Kidney epithelial cell (primary cell): ENCODE measurements at places on chromosomes 3 and 15. TPM values are rescaled to one million over a fixed set of nuclear protein-coding genes. Genes with fewer than 3 reads are reported as not detected.

- DNase-seq: no peak
Measured at GRCh38 chr3:121111914-121112612, 204.1 kb downstream of the STXBP5L start.

DNA sequence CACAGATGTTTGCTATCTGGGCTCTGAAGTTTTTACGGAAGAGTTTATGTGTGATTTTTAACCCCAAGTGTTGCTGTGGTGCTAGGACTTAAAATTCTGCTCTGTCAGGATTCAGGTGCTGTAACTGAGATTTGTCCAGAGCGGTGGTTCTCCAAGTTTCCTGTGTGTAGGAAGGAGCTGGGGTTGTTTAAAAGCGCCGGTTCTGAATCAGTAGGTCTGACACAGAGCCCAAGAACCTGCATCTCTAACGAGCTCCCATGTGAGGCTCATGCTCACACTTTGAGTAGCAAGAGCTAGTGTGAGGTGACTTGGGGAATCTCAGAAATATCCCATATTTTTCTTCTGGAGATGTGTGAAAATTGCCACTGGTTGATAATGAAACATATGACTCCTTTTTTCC is 325.5 kb downstream of the SATB1 start:
- no peak for DNase-seq

- no peak for DNase-seq
Measured at GRCh38 chr15:96849271-96849900, 518.9 kb downstream of the NR2F2 start.

GRCh38 chr3:55164876-55165275 is 237.0 kb upstream of the LRTM1 start:
- no peak for DNase-seq

DNA sequence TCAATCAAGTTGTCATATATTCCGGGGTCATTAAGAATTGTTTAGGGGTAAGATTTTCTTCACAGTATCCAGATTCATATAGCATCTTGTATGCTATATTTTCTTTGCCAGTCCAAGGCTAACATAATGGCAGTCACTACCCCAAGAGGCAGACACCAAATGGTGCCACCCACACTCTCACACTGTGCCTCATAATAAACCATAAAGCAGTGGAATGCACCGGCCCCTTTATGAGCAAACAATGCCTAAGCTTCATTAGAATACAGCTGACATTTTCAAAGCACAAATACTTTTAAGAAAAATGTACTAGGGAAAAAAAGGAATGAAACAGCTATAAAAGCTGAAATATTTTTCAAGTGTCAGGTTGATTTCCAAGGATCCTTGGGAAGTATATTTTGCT is 121.6 kb downstream of the TFDP2 start:
- DNase-seq: no peak

DNA sequence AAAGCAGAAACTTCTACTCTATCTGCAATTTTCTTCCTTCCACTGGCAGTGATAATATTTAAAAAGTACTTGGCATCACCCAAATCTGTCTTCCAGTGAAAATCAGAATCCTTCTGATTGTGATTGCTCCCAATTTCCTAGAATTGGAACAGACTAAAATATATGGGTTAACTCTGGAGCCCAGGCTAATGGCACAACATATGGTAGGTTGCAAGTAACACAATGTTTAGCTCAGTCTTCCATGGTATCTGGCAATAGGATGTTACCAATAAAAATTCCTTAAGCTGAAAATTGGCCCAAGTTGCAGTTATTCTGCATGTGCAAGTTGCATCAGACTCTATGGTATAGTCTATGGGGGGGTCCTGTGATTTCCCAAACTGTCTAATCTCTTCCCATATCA is 273.5 kb upstream of the ADAMTS9 start:
- no peak for DNase-seq

DNA sequence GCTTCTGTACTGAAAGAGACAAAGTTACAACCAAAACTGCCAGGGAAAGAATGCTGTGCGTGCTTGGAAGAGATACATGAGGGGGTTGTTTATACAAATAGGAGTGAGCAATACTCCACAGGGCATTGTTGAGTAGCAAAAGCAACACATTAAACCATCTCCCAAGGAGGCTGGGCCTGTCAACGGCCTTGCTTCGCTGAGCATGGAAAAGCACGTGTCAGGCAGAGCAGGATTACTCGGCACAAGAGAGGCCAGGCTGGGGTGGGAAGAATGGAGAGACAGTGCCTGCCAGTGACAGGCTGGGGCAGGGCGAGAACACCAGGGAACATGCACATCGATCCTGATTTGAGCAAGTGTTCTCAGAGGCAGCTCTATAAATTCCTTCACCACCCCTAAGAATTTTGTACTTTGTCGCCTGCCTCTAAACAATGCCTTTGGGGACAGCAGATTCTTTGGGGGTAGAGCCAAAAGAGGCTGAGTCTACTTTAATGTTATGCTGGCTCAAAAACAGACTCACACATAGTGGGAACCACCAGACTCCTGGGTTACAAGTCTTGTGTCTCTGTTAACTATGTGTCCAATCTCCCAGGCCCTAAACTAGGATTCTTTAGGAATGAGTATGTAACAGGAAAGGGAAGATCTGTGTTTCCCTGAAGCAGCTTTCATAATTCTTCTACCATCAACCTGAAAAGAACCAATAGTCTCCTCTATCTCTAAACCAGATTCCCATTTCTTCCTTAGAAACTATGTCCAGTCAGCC is 67.2 kb downstream of the LIPC start:
- DNase-seq: peak; percentile 93

- no peak for DNase-seq
Measured at GRCh38 chr3:96319166-96319565, 495.2 kb upstream of the EPHA6 start.

- DNase-seq: no peak
Measured at GRCh38 chr3:100227511-100227921, 33.3 kb upstream of the TBC1D23 start.

- no peak for DNase-seq
Measured at GRCh38 chr15:92848852-92849598, 51.1 kb upstream of the CHD2 start.

DNA sequence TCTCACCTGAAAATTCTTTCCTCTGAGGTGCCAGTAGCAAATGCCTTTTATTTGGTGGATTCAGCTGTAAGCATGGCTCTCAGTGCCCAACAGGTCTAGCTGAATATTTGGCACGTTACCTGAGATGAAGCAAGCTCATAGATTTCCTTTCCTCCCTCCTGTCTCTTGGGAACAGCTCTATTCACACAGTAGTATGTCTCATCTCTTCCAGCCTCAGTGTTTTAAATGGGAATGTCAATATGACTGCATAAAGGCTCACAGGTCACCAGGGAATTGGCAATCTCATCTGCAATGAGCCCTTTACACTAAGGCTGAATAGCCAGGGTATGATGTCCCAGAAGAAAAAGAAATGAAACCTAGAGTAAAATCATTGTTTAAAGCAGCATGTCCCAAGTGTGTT is 733.5 kb downstream of the NTRK3 start:
- no peak for DNase-seq

LIPH gene
- 2.5 and 4.3 TPM in 2 replicates for total RNA-seq

BCL2A1 gene
- not detected in 2 replicates for total RNA-seq
